ENCODE measurements at places on chromosomes 13 and 19.

DNA sequence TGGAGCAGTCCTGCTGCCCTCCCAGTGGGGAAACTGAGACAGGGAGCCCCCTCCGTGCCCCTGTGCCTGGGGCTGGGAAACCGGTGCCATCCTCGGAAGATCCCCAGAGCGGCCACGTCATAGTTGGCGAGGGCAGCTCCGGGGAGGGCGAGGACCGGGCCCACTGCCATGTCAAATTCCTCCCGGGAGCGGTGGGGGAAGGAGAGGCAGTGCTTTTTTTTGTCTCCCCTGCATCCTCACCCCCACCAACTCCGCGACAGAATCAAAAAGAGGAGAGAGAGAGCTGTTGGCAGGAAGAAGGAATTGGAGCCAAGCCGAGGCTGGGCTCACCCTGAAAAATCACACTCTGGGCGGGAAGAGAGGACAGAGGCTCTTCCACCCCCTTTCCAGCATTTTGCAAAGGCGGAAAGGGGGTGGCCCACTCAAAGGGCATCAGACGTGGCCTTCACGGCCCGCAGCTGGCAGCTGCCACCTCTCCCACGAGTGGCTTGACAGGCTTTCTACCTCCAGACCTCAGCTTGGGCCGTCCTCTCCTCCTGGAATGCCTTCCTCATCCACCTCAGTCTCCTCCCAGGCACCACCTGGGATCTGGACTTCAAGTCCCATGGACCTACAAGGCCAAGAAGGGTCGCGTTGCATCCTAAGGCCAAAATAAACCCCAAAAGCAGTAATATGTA, 19.6 kb upstream of the NFIC start:
- DNase-seq, result no peak

DNA sequence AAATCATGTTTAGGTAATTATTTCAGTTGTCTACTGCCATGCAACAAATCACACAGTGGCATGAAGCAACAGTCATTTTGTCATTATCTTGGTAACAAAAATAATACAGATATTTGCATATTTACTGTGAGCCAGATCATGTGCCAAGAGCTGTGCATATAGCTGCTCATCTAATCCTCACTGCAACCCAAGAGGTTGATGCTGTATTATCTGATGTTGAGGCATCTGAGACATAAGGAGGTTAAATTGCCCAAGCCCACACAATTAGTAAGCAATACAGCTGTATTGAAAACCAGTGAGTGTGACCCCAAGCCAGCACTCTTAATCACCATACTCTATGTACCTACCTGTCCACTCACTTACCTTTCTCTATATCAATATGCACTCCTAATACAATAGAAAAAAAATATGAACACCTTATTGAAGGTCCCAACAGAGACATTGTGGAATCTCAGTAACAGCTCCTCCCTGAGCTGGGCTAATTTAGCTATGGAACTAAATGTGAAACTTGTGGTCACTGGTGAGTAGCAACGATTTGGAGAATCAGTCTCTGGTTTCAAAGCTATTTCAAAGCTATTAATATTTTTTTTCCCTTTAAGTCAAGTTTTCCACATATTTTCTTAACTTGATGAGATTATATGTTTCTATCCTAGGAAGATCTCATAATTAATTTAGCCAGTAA, 185.2 kb downstream of the KLF12 start:
- no peak for DNase-seq

GRCh38 chr13:112587764-112588489, at the start of gene TUBGCP3:
TSS of gene TUBGCP3 (minus strand) at chr13:112588153. CDS start at chr13:112587980, 173 bp downstream.
- DNase-seq, result peak; percentile 84

DNA sequence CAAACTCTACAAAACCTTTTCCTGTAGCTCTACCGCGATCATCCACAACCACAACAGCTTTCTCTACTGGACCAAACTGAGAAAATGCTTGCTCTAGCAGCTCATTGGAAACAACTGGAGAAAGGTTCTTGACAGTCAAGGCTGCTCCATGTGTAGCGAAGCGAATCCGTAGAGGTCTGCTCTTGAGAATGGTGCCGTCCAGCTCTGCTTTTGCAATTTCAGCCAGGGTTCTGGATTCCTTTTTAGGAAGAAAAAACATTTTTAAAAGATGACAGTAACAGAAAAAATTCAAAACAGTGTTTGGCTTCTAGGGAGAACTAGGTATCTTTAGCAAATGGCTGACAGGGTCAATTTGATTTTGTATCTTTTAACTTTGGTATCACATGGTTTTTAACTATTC, 10.4 kb downstream of the PSPC1 start:
- no peak for DNase-seq

GRCh38 chr13:20945952-20946383, 43.4 kb upstream of the XPO4 start:
- no peak for DNase-seq

DNA sequence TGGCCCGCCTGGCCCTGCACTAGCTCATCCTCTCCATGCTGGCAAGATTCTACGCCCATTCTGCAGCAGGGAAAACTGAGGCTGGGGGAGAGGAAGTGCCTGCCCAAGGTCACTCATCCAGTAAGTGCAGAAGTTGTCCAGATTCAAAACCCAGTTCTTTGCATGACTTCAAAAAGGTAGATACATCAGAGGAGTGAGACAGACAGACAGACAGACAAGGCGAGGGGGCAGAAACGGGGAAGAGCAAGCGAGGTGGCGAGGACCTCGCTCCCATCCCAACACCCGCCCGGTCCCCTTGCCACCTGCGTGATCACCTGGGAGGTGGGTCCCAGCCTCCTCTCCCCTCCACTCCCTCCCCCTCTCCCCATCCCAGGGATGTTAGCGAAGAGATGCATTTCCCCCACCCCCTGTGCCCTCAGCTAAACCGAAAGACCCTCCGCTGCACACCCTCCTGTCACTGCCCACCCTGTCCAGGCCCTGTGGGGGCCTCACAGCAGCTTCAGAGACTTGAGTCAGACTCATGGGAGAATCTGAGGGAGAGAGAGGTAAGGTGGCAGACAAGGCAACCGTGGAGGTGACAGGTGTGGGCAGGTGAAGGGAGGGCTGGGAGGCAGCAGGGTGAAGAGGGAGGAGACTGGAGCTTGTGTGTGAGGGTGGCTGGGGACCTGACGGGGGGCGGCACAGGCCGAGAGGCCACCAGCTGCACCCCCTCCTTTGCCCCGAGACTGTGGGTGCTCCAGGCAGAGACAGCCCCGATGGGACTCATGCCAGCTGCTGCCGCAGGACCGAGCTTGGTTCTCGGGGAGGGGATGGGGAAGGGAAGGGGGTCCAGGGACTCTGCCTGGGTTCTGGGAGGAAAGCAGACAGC, 18.9 kb downstream of the LRRC4B start:
- DNase-seq, result no peak

GRCh38 chr13:99969919-99970650, 1.5 kb downstream of the ZIC5 start:
- no peak for DNase-seq

- DNase-seq, result no peak
These were observed 59.1 kb downstream of the DOCK9 start for GRCh38 chr13:98918771-98919170.

GRCh38 chr13:61277586-61278276, 137.9 kb downstream of the PCDH20 start:
- DNase-seq, result no peak

GRCh38 chr13:76717092-76717491, 169.1 kb downstream of the KCTD12 start:
- DNase-seq, result no peak

DNA sequence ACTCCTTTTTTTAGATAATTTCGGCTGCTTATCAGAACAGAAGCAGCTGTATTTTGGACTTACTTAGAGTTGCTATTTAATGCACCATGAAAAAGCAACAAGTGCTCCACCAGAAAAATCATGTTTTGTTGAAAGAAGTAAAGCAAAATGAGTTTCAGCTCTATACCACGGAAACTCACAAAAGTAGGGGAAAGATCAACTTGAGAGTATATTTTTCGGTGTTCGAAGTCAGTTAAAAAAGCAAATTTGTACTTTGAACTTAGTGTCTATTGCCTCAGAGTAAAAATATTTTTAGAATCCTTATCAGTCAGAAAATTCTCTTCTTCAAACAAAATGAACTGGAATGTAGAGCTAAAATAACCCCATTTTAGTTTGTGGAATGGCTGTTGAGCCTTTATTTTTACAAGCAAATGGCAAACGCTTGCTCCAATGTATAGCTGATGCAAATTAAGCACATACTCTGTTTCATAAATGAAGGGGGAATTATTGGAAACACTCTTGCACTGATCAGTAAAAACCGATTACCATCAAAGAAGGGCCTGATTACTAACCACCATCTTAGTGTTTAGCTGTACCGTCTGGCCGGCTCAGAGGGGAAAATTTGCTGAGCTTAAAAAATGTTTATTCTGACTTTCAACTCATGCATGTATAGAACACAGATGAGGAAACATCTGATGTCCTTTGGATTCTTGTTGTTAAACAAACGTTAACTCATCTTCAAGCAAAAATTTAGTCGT, 540.7 kb downstream of the GPC6 start:
- DNase-seq, result no peak

GRCh38 chr13:113622791-113623490, 35.1 kb downstream of the ATP4B start:
- no peak for DNase-seq

- DNase-seq, result no peak
These were observed 2.8 kb downstream of the ARID3A start for GRCh38 chr19:928471-929202.

- DNase-seq, result no peak
These were observed 60.5 kb downstream of the WDR87 start for GRCh38 chr19:37845932-37846331.
